ENCODE measurements at places on chromosomes 3 and 15. TPM values are rescaled to one million over a fixed set of nuclear protein-coding genes. Genes with fewer than 3 reads are reported as not detected.

GRCh38 chr3:23985747-23986544 is 40.9 kb downstream of the NR1D2 start:
- DNase-seq = no peak

The GNL3 gene
- total RNA-seq = 29.4 TPM

The PYGO1 gene
- total RNA-seq = 7.7 TPM

The HHATL gene
- 0.35 TPM for total RNA-seq

The NR1I2 gene
- 106 TPM for total RNA-seq

The CCR9 gene
- total RNA-seq = 0.23 TPM

The MYRIP gene
- 6.2 TPM for total RNA-seq

Data from mucosa of gallbladder (tissue), 1 donor.